ENCODE measurements at places on chromosomes 4 and X.

DNA sequence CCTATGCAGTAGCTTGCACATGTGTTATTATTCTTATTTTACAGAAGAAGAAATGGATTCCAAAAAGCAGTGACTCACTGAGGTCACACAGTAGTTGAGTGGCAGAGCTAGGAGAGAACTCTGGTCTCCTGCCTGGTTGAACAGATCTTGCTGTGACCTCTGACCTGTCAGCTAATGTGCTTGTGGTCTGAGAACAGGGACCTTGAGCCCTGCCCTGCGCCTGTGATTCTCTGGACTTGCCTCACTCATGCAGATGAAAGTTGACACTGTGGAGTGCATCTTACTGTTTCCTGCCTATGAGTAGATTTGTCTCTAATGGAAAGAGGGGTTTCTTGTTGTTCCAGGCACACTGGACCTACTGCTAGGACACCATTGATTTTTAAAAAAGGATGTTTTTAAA, 32.3 kb downstream of the ETNPPL start:
- DNase-seq, result no peak

DNA sequence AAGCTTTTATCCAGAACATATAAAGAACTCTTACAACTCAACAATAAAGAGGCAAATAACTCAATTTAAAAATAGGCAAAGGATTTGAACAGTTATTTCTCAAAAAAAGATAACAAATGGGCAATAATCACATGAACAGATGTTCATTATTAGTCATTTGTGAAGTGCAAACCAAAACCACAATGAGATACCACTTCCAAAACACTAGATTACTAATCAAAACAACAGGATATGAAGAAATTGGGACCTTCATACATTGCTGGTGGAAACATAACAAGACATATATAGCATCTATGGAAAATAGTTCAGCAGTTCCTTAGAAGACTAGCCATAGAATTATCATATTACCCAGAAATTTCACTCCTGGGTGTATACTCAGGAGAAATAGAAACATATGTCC, 224.6 kb downstream of the FBXO8 start:
- DNase-seq, result no peak

GRCh38 chrX:96182366-96182765, 502.3 kb upstream of the DIAPH2 start:
- no peak for DNase-seq

DNA sequence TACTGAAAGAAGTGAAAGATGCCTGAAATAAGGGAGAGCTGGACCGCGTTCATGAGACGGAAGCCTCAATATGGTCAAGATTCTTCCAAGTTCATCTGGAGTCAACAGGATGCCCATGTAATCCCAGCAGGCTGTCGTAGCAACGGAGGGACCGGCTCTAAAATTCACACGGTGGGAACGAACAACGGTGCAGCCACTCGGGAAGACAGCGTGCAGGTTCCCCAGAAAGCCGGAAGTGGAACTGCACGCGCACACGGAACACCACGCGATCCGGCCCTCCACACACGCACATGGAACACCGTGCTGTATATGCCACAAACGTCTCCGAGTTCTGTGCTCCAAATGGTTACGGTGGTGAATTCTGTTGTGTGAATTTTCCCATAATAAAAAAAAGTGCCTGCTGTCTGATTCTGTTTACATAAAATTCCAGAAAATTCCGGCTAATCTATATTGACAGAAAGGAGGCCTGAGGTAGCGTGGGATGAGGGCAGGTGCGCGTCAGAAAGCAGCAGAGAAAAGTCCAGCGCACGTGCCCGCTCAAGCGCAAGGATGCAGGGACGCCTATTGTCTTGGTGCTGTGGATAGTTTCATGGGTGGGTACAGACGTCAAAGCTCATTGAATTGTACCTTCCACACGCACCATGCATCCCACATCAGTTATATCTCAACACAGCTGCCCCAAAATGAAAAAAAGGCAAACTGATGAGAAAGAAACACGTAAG, 31.2 kb downstream of the PPP2R3B start:
- no peak for DNase-seq

DNA sequence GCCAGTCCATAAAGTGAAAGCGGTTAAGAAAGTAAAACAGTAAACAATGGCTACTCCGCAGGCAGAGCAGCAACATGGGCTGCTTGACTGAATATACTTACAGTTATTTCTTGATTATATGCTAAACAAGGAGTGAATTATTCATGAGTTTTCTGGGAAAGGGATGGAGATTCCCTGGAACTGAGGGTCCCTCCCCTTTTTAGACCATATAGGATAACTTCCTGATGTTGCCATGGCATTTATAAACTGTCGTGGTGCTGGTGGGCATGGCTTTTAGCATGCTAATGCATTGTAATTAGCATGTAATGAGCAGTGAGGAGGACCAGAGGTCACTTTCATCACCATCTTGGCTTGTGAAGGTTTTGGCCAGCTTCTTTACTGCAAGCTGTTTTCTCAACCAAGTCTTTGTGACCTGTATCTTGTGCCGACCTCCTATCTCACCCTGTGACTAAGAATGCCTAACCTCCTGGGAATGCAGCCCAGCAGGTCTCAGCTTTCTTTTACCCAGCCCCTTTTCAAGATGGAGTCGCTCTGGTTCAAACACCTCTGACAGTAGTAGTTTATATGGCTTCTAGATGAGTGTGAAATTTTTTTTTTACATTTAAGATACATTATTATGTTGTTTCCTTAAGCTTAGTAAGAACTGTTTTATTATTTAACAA, 514.8 kb upstream of the TENM3 start:
- DNase-seq, result no peak

DNA sequence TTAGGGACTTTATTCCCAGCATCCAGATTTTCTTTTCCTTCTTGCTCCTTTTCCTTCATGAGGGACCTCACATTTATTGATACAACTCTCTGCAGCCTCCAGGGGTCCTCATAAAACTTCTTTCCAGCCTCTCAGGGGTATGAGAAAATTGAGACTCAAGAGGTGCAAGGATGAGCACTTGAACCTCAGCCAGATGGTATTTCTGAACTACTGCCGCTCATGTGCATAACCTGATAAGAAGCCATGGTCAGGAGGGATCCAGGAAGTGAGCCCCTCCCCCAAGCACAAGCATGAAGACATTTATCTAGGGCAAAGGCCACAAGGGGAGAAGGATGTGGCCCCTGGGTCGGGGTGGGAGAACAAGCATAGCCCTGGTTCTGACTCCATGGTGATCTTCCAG, 73.3 kb downstream of the TSPAN7 start:
- no peak for DNase-seq

GRCh38 chrX:117215683-117216082, 752.9 kb upstream of the CT83 start:
- DNase-seq, result no peak

DNA sequence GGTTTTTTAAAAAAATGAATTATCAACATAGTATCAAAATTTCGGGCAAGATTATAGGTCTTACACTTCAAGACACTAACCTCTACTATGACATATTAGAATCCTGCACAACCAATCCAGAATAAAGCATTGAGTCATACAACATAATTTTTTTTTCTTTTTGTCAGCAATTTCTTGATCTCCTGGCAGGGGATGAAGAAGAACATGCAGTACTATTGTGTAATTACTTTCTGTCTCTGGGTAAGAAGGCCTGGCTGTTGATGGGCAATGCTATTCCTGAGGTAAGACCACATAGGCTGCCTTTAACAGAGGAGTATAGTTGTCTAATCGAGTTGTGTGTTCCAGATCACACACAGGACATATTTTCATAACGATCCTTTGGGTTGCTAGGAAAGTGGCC, 67.5 kb downstream of the FBXL5 start:
- DNase-seq, result no peak

Measured in NCI-H226 (cell line).